ENCODE measurements at places on chromosomes 3 and 15.

GRCh38 chr15:76258460-76258859 is 52.8 kb downstream of the ETFA start:
- DNase-seq, result no peak

- peak; percentile 48 for DNase-seq
Measured at GRCh38 chr15:42059661-42060476, 34.5 kb downstream of the PLA2G4D start.

DNA sequence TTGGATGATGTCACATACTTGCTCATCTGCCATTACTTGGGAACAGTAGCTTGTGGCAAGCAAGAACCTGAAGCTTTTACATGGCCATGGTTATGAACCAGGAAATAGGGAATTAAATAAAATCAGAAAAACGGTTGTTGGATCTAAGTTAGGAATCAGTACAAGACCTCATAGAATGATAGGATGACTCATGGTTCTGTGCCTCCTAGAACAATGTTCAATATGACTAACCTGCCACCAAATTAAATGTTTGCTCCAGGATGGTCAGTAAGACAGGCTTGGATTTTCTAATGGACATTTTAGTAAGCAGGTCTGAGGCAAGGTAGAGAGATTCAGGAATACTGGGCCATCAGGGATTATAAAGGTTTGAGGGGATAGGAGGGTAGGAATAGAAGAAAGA is 218.9 kb downstream of the PLOD2 start:
- DNase-seq, result peak; percentile 20

DNA sequence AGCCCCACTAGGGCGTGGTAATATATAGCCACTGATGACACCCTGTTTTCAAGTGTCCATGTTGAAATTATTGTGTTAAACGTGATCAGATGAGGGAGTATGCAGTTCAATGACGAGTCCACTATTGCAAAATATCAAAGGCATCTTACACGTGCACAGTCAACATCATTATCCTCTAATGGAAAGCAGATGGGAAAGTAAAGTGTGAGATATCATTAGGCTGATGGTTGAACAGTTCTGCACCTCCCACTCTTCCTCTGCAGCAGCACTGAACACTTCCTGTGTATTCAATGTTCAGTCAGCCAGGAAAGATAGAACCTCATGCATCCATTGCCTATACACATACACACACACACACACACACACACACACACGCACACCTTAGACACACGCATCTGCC is 431.8 kb upstream of the CCDC54 start:
- DNase-seq, result peak; percentile 35

- peak; percentile 66 for DNase-seq
Measured at GRCh38 chr15:97903971-97904572, 56.4 kb upstream of the ARRDC4 start.

DNA sequence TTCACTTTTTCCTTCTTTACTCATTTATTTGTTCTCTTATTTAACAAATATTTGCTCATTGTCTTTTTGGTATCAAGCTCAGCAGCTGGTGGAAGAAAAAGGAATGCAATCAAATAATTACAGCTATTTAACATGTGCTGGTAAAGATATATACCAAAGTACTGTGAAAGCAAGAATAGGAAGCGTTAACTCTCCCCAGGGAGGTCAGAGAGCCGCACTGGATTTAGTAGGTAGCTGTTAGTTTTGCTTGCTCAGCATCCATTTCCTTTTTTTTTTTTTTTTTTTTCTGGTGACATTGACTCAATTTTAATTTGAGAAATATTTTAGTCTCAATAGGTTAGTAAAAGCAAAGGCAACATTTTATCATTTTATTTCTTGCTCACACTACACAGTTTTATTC is 308.5 kb upstream of the MDFIC2 start:
- no peak for DNase-seq

- DNase-seq, result no peak
Measured at GRCh38 chr15:99764522-99764921, 31.3 kb upstream of the LYSMD4 start.

- DNase-seq, result no peak
Measured at GRCh38 chr3:127814325-127814781, 8.0 kb downstream of the MGLL start.

DNA sequence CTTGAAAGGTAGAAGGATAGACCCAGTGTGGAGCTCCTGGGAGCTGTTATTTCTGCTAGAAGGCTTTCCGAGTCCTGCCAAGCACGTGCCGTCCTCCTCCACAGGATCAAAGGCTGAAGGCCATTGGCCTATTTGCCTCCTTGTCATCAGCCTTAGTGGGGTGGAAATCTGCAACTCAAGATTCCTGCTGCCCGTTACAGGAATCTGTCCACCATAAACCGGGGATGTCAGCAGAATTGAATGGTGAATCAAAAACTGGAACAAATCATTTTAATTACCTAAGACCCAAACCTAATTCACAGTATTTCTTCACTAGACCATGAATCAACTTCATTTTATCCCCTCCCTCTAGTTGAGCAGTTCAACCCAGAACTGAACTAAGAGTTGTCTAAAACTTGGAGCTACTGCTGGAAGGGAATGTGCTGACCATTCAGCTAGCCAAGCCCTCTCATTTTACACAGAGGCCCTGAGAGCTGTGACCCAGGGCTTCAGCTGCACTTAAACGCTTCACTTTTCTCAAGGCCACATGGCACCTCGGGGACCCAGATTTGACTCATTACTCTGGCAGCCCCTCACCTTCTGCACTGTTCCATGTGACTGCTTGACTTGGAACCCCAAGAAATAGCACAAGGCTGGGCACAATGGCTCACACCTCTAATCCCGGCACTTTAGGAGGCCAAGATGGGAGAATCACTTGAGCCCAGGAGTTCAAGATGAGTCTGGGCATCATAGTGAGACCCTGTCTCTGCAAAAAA is 36.8 kb upstream of the KIF23 start:
- DNase-seq, result no peak

DNA sequence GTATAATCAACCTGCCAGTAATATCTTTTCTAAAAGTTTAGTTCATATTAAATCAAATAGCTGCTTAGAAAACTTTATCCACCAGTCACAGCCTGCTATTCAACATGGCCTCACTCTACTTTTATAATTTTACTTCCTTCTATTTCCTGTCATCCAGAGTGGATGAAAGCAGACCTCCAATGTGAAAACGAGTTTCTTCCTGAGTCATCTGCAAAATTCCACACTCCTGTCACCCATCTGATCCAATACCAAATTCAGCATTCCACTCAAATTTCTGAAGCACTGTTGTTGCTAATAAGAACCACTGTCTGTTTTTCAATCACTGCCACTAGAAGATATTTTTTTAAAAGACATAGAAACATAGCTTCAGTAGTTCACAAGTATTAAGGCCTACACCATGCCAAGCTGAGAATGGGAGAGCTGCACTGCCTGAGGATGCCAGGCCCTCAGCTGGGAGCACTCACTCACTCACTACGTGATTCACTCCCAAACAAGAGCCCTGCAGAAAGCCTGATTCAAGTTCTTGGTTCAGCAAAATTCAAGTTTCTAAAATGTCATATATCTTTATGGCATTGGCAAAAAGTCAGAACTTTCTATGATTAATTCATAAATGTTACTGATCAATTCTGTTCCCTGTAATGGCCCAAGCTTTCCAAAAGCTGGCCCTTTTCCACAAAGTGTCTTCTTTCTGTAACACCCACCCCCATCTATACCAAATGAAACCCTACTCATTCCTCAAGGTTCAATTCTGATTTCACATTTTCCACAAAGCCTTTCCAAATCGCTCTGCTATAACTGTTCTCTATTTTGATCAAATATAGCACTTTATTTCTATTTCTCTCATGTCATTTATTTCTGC is 82.9 kb downstream of the FSIP1 start:
- no peak for DNase-seq

DNA sequence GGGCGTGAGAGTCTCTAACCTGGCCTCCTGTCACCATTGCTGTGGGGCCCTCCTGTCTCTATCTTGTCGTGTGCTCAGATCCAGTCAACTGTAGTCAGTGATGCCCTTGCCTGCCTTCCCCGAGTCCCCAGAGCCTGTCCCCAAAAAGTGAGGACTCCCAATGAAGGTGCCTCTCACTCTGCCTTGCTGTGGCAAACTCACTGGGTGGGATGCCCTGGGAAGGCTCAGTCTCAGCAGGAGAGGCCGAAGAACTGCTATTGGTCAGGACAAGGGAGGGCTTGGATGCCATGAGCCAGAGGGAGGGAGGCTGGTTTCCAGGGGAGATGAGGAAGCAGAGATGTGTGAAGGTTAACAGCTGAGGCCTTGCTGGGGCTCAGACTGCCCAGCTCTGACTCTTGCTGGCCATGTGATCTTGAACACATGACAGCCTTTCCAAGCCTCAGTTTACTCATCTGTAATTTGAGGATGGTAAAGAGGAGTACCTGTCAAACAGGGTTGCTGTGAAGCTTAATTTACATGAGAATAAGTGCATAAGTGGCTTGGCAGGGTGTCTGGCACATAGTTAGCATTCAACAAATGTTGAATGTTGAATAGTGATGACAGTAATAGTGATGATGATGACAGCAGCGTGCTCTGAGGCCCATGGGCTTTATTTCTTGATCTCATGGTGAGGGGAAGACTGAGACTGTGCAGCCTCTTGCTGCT is 8.2 kb downstream of the KY start:
- DNase-seq, result no peak

DNA sequence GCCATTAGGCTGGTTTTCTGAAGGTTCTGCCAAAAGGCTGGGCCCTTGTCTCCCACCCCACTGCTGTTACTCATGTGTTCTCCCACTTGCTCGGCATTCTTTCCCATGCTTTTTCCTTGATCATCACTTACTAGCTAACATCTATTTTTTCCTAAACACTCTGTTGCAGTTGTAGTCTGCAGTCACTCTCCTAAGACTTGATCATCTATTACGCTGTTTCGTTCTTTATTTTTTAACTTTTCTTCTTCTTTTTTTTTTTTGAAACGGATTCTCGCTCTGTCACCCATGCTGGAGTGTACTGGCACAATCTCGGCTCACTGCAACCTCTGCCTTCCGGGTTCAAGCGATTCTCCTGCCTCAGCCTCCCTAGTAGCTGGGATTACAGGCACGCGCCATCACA is 176.3 kb downstream of the IGF1R start:
- no peak for DNase-seq

GRCh38 chr15:83413054-83413719 is 34.0 kb upstream of the SH3GL3 start:
- no peak for DNase-seq

GRCh38 chr3:81886081-81886480 is 124.6 kb upstream of the GBE1 start:
- DNase-seq, result peak; percentile 4

- DNase-seq, result peak; percentile 49
Measured at GRCh38 chr15:58369261-58369701, 62.5 kb upstream of the LIPC start.

- no peak for DNase-seq
Measured at GRCh38 chr3:1942781-1943180, 155.9 kb upstream of the CNTN4 start.

- DNase-seq, result no peak
Measured at GRCh38 chr3:60528651-60529050, 722.6 kb downstream of the FHIT start.

DNA sequence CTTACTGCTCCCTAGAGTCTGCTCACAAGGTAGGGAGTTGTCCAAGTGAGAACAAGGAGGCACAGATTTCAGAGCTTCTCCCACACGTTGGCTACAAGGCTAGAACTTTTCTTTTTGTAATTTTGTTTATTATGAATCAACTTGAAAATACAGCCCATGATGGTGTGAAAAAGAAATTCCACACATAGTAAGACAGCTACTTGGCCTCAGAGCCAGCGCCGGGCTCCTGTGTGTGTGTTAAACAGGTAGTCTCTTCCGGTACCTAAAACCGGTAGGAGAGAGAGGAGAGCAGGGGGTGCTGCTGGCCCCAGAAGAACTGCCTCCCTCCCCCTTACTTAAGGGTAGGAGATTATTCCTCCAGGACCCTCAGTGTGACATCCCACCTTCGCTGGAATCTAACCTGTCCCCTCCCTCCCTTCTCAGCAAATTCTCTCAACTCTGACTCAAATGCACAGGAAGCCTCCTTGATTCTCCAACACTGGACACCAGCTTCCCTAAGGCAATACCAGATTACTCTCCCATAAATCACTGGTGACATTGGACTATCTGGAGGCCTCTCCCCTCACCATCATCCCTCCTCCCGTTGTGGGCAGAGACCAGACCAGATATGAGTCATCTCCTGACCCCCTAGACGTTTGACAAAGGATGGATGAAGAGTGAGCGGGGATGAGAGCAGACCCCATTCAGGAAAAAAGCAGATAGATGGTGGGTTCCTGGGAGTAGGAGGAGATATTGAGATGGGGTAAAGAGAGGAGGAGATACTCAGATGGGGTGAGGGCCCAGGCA is 4.5 kb upstream of the IP6K1 start:
- DNase-seq, result no peak

DNA sequence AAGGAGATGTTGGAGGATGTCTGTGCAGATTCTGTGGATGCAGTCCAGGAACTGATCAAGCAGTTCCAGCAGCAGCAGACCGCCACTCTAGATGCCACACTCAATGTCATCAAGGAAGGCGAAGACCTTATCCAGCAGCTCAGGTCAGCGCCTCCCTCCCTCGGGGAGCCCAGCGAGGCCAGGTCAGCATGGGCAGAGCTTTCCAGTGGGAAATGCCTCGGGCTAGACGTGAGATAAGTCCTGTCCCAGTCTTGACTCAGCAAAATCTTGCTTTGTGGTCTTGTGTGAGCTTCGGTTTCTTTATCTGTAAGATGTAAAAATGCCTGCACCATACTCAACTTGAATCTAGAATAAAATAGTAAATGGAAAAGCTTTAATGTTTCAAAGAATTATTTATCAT is 335.1 kb upstream of the UMPS start:
- no peak for DNase-seq

- no peak for DNase-seq
Measured at GRCh38 chr3:196620161-196620604, 19.3 kb upstream of the NRROS start.

DNA sequence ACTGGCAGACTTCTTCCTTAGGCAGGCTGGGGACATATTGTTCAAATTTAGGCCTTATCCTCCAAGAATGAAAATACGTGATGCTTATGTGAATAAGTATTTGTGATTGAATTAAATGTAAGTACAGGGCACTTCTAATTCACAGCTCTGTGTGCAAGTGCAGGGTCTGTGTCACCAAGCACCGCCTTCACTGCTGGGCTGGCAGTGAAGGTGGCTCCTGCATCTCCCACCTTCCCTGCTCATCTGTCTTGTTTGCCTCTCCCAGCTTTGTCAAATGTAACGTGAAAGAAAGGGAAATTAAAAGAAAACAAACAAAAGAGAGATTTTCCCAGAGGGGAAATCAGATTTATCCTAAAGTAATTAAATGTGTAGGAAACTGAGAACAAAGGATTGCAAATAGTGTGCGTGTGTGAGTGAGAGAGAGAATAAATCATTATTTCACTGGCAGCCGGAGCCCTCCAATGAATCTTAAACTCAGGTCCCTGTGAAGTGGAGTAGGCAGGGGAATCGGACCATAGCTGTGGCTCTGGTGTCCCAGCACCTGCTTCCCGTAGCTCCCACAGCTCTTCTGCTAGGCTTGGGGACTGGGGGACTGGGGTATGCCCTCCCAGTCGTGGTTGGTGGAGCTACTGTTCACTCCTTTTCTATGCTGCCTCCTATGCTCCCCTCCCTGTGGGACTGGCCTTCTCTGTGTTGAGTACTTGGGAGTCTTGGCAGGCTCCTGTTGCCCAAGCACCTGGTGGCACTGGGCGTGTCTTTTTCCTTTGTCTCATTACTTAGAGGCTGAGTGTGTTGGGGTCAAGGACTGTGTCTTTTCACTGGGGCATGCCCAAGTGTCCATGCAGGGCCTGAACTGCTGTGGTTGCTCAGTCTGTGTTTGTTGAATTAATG is 222.2 kb downstream of the EPHB1 start:
- DNase-seq, result no peak

- DNase-seq, result no peak
Measured at GRCh38 chr3:112874725-112875124, 28.1 kb upstream of the CD200R1L start.

All from fibroblast of the aortic adventitia (primary cell).